ENCODE measurements at places on chromosomes 11 and 22. TPM values are rescaled to one million over a fixed set of nuclear protein-coding genes. Genes with fewer than 3 reads are reported as not detected.

The NXPE1 gene
- not detected for total RNA-seq

The PGM2L1 gene
- total RNA-seq, result 9.0 TPM

The GNB1L gene
- 3.8 TPM for total RNA-seq

The OR2AG1 gene
- not detected for total RNA-seq

The ISX gene
- not detected for total RNA-seq

The HMOX1 gene
- total RNA-seq, result 9.0 TPM

The MMP1 gene
- total RNA-seq, result 1.7 TPM

The TMEM25 gene
- total RNA-seq, result 46.8 TPM

The RAPSN gene
- total RNA-seq, result 0.99 TPM

The CD6 gene
- total RNA-seq, result not detected

The MMP11 gene
- total RNA-seq, result 0.54 TPM

The DGCR6 gene
- 2.3 TPM for total RNA-seq

The FGF19 gene
- not detected for total RNA-seq

The CRYBB3 gene
- not detected for total RNA-seq

The SUSD2 gene
- 1.0 TPM for total RNA-seq

The WBP2NL gene
- total RNA-seq, result 0.33 TPM

The CNGA4 gene
- 0.17 TPM for total RNA-seq

The MS4A6A gene
- not detected for total RNA-seq
